ENCODE measurements at places on chromosomes 6 and 20.

DNA sequence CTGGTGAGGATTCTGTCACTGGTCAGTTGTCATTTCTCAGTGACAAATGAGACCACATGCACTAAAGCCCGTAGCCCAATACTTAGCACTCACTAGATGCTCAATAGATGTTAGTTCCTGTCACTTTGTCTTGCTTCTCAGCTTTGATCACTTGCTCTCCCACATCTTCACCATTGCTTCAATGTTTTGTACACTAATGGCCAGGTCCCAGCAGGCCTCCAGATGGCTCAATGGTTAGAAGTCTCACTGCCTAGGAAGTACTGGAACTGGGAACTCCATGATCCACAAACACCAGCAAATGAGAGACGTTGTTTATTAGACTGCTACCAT, 502.8 kb upstream of the JARID2 start:
- DNase-seq = no peak

GRCh38 chr6:38404355-38404754, 235.4 kb downstream of the BTBD9 start:
- no peak for DNase-seq

GRCh38 chr6:84582997-84583396, 181.4 kb downstream of the TBX18 start:
- DNase-seq = no peak

DNA sequence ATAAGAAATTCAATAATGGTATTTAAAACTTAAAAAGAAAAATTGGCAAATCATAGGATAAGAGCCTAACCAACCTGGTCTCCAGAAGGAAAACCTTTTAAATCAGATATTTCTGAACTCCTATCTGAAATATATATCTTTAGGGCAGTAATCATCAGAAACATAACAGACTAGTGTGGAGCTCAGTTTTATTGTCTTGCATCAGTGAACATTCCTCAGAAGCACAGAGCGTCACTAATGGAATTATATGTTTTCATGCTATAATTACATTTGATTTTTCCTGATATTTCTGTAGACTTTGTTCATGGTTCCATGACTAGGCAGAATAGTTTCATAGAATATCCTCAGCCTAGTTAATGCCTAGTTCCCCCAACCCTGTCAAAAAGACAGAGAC, 262.2 kb downstream of the EYA4 start:
- no peak for DNase-seq
